ENCODE measurements at places on chromosomes 4 and X.

- peak; percentile 18 for DNase-seq
Measured at GRCh38 chr4:145525291-145525740, 43.7 kb downstream of the SMAD1 start.

GRCh38 chr4:75494563-75494962, 19.6 kb downstream of the RCHY1 start:
- DNase-seq: no peak

DNA sequence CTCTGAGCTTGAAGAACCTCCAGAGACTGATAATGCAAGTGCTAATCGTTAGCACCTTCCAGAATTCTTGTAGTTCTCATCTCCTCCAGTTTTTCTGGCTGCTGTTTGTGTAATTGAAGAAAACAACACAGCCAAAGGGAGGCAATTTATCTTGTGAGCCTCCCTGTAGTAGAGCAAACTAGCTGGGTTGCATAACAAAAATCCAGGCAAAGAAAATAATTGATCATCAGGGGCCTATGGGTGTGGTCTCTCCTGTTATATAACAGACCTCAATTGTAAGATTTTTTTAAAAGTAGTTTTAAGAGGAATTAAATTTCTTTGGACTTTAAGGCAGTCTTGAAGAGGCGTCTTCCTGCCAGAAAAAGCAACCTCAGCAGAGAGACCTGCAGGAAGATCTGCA, 817.0 kb downstream of the CENPC start:
- DNase-seq: no peak

DNA sequence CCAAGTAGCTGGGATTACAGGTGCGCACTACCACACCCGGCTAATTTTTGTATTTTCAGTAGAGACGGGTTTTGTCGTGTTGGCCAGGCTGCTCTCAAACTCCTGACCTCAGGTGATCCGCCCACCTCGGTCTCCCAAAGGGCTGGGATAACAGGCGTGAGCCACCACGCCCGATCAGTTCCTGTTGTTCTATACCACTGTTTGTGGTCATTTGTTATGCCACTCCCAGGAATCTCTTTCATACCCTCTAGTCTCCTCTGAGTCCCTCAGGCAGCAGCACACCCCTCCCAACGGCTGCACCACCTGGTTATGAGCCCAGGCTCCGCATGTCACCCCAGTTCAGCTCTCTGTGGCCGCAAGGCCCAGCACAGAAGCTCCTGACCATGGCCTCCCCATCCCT, 17.5 kb upstream of the CD99 start:
- no peak for DNase-seq

DNA sequence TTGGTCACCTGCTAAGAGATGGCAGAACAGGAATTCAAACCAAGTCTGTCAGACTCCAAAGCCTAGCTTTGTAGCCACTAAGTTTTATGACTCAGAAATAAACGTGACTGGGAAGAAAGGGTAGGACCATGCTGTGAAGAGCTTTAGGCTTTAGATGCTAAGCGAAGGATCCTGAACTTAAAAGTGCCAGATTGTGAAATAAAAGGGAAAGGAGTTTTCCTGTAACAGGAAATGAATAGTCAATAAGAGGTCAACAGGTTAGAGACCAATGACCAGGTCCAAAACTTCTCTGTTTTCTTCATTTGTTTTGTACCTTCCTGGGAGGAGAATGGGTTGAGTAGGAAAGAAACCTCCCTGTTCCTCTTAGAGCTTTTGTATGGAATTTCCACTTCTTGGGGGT, 98.8 kb upstream of the EOLA2 start:
- no peak for DNase-seq

- no peak for DNase-seq
Measured at GRCh38 chr4:185017964-185018772, at the start of gene HELT. Gene HELT (plus strand): TSS chr4:185018490. CDS start chr4:185018929, 439 bp downstream.

DNA sequence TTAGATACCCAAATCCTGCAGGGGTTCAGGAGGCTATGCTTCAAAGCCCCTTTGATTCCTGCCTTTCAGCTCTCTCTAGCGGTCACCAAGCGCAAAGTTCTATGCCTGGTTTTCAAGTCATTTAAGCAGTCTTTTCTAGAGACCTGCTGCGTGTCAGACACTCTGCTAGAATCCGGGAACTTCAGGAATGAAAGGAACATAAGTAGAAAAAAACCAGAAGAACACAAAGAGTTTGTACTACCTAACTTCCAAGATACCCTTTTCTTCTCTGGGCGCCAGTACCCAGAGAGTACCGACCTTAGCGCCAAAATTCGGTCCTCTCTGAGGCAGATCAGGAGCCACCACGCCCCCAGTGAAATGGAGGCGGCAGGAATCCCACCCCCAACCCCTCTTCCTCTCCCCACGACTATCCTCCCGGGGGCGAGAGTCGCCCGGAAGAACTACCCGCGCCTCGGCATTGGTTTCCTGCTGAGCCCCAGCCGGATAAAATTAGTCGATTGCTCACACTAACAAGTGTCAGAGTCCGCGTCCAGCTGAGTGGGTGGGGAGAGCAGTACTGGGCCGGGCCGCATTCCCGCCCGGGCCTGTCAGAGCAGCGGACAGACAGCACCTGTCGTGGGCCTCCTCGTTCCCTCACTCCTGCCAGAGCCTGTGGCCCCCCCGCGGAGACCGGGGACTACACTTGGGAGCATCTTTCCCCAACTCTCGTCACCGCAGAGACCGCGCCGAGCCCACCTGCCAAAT, 78.8 kb downstream of the RLIM start:
- peak; percentile 50 for DNase-seq

- no peak for DNase-seq
Measured at GRCh38 chrX:25337841-25338240, 322.1 kb upstream of the ARX start.

- DNase-seq: no peak
Measured at GRCh38 chr4:123158576-123158975, 236.2 kb upstream of the NUDT6 start.

GRCh38 chr4:181168011-181168805, 1075.0 kb upstream of the TENM3 start:
- no peak for DNase-seq

GRCh38 chr4:110198049-110198434, 373 bp downstream of the ELOVL6 start:
- DNase-seq: peak; percentile 12

- no peak for DNase-seq
Measured at GRCh38 chrX:110462957-110463356, 104.3 kb downstream of the RTL9 start.

GRCh38 chr4:16259889-16260246, 33.6 kb upstream of the TAPT1 start:
- no peak for DNase-seq

DNA sequence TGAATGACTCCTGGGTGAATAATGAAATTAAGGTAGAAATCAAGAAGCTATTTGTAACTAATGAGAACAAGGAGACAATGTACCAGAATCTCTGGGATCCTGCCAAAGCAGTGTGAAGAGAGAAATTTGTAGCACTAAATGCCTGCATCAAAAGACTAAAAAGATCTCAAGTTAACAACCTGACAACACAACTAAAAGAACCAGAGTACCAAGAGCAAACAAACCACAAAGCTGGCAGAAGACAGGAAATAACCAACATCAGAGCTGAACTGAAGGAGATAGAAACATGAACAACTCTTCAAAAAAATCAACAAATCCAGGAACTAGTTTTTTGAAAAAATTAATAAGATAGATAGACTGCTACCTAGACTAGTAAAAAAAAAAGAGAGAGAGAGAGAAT, 8.4 kb downstream of the CFAP299 start:
- no peak for DNase-seq

DNA sequence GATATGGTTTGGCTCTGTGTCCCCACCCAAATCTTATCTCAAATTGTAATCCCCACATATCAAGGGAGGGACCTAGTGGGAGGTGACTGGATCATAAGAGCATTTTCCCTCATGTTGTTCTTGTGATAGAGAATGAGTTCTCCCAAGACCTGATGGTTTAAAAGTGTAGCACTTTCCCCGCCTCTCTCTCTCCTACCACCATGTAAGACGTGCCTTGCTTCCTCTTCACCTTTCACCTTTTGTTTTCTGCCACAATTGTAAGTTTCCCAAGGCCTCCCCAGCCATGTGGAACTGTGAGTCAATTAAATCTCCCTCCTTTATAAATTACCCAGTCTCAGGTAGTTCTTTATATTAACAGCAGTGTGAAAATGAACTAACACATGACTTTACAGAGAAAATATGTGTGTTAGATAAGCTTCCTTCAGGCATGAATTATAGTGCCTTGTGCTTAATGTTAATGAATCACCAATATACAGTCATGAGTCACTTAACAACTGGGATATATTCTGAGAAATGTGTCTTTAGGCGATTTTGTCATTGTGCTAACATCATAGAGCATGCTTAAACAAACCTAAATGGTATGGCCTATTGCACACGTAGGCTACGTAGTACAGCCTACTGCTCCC, 37.9 kb downstream of the PDGFC start:
- no peak for DNase-seq

DNA sequence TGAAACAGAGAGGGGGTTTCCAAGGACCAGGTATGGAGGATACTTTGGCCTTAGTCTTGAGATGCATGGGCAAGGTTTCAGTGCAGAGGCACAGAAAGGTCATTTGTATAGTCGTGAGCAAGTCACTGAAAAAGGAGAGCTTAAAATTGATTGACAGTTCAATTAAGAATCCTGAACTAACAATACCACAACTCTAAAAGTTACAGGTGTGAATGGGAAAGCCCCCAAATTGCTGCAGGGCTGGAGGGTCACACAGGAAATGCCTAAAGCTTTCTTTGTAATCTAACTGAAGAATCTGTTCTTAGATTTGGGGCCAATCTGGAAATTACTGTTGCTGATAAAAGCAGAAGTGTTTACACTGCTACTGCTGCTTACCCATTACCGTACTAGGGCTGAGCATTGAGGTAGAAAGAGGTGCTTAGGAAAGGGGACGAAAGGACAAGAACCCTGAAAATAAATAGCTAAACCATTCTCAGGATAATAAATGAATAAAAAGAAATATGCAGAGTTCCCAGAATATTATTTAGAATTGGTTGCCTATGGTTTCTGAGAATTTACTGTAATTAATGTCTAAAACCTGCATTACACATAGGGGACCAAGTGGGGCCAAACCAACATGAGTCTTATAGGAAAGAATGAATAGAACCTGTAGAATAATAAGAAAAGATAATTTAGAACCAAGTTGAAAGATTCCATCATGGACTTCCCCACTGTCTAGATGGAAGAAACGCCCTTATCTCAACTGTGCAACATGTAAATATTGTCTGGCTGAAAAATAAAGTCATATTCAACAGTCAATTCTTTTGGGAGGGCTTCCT, 91.9 kb upstream of the PPP1R2C start:
- no peak for DNase-seq

DNA sequence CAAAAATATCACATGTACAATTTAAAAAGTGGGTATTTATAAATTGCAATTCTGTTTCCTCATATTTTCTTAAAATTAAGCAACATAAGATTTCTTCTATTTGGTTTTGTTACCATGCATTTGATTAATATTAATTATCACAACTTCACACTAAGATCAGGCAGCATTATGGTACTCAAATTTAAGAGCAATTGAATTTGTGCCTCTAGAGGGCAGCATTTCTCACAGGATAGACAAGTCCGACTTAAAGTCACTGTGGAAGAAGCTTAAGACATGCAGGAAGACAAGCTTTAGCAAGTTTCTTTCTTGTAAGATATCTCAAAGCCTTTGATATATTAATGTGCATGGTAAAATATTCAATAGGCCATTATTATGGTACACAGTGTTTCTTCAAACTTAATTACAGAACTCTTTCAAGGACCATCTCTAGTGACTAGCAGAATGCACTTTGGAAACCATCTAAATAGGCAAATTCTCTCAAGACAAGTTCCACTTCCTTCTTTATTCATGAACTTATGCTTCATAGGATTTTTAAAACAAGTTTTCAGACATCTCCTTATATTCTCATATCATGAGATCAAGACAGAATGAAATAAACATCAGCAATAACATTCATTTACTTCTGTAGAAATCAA, 35.0 kb downstream of the FBXW7 start:
- DNase-seq: peak; percentile 73

DNA sequence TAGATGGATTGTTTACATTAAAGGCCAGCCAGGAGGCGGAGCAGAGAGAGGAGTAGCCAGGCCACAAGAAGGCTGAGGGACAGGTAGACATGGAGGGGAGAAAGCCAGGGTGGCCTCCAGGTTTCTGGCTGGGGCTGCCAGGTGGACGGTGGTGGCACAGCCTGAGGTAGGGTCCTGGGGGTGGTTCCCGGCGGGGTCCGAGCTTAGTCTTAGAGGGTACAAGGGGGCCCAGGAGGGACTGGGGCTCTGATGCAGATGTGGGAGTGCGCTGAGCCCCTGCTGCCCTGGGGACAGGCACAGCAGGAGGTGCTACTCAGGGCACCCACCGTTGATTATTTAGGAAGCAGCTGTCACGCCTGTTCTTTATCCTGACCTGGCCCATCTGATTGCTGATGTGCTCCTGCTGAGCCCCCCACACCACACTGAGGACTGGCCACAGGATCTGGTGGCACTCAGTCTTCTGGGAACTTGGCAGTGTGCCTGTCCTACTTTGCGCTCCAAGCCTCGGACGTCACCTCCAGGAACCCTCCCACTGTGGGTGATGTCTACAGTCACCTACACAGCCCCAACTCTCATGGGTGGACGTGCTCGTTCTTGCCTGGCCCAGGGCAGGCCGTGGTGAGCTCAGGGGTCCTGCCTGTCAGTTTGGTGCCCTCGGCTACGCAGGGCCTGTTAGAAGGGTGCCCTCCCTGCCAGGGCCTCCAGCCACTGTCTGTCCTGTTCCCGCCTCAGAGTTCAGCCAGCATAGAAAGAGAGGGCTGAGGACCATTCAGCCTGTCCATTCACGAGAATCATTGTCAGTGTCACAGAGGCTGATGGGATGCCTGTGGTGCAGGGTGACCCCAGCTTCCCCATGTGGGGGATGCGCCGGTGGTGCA, 12.0 kb downstream of the WFS1 start:
- DNase-seq: no peak

DNA sequence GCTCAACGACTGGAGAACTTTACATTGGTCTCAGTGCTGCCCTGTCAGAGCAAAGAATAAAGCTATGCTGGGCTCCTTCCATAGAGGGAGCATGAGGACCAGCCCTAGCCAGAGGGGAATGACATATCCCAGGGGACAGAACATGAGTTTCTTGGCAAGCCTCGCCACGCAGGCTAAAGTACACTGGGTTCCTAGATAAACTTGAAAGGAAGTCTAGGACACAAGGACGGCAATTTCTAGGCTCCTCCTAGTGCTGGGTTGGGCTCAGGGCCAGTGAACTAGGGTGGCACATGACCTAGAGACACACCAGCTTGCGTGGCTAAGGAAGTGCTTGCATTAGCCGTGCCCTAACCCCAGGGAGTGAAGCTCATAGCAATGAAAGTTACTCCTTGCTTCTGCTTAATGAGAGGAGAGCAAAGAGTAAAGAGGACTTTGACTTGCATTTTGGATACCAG, 141.0 kb downstream of the MAB21L2 start:
- DNase-seq: no peak

DNA sequence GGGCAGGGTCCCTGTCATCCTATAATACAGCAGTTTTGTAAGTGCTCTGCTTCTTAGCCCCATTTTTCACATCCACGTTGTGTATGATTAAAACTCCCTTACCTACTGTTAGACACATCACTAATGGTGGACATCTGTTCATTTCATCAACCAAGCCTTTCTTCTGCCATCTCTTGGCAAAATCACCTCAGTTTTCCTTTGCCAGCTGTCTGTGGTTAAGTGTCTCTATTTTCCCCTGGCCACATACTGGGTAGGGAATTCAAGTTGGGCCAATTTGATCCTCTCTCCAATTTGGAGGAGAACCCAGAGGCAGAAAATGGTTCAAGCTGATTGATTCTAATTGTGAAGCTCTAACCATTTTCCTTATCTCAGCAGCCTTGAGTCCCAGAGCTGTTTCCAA, 436.1 kb downstream of the PCDH7 start:
- DNase-seq: no peak

Measured in SK-N-DZ (cell line).